ENCODE measurements at places on chromosomes 11 and 22.

DNA sequence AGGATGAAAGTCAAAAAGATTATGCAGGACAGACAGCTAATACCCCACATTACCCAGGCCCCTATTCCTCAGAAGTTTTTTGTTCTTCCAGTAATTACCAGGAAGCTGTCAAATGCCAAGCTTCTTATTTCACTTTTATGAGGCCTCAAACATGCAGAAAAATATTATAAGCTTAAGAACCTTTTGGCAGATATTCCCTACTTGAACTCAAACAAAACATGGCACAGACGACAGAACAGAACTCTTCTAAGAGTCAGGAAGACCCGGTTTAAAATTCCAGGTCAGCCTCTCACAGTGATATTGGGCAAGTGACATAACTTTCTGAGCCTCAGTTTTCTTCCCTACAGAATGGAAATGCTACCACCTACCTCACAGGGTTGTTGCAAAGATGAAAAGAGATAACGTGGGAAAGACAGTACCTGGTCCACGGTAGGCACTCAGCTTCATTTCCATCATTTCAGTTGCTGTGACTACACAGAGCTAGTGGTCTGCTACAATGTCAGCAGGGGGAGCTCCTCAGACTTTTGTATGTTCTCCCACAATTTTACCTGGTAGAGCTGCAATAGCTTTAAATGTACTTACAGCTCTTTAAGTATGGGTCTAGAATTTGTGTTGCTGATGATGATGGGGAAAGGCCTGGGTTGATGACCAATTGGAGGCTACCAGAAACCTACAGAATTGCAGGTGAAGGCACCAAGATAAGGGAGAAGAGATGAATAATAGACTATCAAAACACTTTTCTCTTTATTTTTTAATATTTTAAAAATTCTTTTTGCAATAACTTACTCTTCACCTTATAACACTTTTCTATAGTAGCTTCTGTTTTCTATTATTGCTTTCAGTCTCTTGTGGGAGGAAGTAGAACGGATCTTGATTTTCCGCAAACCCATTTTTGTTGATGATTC is 98.3 kb upstream of the CHRM4 start:
- peak; percentile 25 for DNase-seq

DNA sequence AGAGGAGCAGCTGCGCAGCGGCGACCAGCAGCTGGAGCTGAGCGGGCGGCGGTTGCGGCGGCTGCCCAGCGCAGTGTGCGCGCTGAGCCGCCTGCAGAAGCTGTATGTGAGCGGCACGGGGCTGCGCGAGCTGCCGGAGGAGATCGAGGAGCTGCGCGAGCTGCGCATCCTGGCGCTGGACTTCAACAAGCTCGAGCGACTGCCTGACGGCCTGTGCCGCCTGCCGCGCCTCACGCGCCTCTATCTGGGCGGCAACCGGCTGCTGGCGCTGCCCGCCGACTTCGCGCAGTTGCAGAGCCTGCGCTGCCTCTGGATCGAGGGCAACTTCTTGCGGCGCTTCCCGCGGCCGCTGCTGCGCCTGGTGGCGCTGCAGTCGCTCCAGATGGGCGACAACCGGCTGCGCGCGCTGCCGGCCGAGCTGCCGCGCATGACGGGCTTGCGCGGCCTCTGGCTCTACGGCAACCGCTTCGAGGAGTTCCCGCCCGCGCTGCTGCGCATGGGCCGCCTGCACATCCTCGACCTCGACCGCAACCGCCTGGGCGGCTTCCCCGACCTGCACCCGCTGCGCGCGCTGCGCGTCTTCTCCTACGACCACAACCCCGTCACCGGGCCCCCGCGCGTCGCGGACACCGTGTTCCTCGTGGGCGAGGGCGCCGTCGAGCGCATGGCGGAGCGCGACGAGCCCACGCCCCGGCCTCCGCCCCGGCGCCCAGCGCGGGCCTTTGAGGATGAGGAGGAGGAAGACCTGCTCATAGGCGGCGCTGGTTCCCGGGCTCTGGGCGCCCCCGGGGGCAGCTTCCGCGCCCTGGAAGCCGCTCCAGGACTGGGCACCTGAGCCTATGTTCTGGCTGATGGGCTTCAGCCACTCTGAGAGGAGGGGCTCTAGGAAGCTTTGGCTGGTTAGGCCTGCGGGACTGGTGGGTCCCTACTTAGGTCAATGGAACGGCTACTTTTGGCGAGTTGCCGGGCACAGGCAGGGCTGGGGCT is 787 bp downstream of the LRRC10B start:
- peak; percentile 89 for DNase-seq

- no peak for DNase-seq
Measured at GRCh38 chr11:76836613-76837291, 24.0 kb upstream of the ACER3 start.

DNA sequence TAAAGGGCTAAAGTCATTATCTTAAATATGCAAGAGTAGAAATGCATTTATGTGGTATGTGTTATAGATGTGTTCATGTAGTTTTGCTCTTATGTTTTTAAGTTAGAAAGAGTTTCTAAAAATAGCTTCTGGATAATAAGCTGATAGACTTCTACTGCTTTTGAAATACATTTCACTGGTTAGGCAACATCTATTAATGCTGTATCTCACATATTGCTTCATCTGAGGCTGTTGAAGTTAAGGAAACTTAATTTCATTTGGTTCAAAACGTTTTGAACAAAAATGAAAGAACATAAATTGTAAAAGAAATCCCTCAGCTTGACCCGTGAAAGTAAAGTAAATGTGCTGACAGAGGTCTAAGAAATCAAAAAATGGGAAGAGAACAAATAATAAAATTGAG is 164.0 kb upstream of the CTSC start:
- no peak for DNase-seq

- DNase-seq, result no peak
Measured at GRCh38 chr22:23557036-23557435, 23.1 kb downstream of the IGLL1 start.

GRCh38 chr11:65900125-65900898 is at the start of gene FOSL1:
Gene FOSL1, minus strand, starts transcription at chr11:65900388. Its CDS starts 49 bp downstream, at chr11:65900339.
- DNase-seq, result peak; percentile 93

GRCh38 chr11:45930951-45931570 is 8.6 kb downstream of the LARGE2 start:
- no peak for DNase-seq

DNA sequence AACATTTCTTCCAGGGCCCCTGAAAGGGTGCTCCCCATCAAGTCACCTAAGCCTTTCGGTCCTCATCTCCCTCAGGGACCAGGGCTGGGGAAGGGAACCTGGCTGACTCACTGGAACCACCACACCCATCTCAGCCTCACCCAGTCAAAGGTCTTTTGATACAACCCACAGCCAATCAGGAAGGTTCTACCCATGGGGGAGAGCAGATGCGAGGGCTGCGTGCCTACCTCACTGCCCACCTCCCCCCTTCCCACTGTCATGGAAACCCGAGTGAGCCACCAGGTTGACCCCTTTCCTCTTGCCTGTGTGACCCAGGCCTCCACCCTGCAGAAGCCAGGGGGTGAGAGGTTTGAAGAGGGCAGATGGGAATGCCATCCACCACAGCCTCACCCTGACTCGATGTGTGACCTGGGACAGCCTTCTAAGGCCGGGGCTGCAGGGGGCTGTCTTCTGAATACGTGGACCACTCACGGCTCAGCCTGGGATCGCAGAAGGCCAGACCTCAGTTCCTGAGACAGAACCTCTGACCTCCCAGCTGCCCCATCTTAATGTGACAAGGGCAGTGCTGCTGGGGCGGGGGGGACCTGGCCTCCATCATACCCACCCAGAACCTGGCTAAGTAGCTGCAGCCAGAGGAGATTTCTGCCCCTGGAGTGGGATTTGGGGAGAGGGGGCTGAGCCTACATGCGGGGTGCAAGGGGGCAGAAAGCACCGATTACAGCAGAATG is 2.7 kb downstream of the MDK start:
- DNase-seq, result no peak

DNA sequence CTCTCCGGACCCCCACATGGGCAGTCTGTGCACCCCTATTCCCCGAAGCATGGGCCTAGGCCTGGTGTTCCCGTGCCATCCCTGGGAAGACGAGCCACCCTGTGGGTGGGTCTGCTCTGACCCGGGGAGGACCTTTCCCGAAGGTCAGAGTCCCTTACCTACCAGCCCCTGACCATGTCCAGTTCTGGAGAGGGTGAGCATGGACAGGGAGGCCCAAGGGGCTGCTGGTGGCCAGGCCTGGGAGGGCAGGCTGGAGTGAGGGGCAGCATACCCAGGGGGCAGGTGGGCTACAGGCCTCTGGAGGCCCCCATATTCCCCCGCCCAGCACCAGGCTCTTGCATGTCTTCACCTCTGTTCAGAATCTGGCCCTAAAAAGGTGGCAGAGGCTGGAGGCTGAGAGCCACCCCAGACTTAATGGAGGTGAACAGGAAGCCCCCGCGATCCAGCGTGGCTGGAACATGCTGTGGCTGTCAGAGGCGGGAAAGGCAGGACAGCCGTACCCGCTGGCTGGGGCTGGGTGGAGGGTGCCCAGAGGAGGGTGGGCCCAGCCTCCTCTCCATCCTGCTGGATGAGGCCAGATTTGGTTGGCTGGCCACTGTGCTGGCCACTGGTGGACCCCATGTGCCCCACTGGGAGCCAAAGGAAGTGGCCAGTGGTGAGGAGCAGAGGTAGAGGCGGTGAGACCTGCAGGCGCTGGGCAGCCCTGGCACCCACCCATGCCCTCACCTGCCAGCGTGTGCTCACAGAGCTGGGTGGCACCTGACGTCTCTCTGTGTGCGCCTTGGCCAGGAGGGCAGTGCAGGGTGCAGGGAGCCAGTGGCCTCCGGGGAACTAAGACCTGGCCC is 11.2 kb upstream of the SYT8 start:
- DNase-seq, result no peak

GRCh38 chr11:86706338-86707131 is 34.1 kb upstream of the ME3 start:
- DNase-seq, result no peak

- DNase-seq, result no peak
Measured at GRCh38 chr11:32071811-32072210, 19.1 kb upstream of the RCN1 start.

GRCh38 chr11:90846628-90847027 is 623.8 kb upstream of the CHORDC1 start:
- DNase-seq, result no peak

- peak; percentile 19 for DNase-seq
Measured at GRCh38 chr22:36946421-36947158, 33.2 kb downstream of the CSF2RB start.

- no peak for DNase-seq
Measured at GRCh38 chr11:66042996-66043906, 5.7 kb downstream of the GAL3ST3 start.

- peak; percentile 62 for DNase-seq
Measured at GRCh38 chr11:64007629-64008282, 21.5 kb downstream of the OTUB1 start.

GRCh38 chr11:77167111-77167626 is 39.1 kb downstream of the MYO7A start:
- DNase-seq, result no peak

DNA sequence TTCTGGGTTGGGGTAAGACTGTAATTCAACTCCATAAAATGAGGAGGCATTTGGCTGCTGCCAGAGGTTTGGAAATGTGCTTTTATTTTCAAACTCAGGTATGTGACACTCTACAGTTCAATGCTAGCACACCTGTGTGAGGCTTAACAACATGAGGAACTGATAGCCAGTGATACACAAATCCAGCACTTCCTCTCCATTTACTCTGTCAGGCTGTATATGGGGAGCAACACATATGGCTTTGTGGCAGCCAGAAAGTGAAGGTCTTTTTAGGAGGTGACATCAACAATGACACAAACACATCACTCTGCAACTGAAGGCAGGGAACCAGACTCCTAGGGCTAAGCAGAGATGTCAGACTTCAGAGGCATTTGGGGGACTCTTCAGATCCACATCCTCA is 4.6 kb upstream of the LYVE1 start:
- no peak for DNase-seq

DNA sequence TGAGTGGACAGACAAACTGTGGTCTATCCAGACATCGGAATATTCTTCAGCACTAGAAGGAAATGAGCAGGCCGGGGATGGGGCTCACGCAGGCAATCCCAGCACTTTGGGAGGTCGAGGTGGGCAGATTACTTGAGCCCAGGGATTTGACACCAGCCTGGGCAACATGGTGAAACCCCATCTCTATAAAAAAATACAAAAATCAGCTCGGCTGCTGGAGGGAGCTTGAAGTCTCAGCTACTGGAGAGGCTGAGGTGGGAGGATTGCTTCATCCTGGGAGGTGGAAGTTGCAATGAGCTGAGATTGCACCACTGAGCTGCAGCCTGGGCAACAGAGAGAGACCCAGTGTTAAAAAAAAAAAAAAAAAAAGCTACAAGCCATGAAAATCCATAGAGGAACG is 8.0 kb upstream of the CTSD start:
- DNase-seq, result peak; percentile 95

GRCh38 chr22:19108807-19109197 is 13.4 kb downstream of the DGCR2 start:
- DNase-seq, result no peak

GRCh38 chr22:44363013-44363979 is 50.5 kb upstream of the SHISAL1 start:
- no peak for DNase-seq

DNA sequence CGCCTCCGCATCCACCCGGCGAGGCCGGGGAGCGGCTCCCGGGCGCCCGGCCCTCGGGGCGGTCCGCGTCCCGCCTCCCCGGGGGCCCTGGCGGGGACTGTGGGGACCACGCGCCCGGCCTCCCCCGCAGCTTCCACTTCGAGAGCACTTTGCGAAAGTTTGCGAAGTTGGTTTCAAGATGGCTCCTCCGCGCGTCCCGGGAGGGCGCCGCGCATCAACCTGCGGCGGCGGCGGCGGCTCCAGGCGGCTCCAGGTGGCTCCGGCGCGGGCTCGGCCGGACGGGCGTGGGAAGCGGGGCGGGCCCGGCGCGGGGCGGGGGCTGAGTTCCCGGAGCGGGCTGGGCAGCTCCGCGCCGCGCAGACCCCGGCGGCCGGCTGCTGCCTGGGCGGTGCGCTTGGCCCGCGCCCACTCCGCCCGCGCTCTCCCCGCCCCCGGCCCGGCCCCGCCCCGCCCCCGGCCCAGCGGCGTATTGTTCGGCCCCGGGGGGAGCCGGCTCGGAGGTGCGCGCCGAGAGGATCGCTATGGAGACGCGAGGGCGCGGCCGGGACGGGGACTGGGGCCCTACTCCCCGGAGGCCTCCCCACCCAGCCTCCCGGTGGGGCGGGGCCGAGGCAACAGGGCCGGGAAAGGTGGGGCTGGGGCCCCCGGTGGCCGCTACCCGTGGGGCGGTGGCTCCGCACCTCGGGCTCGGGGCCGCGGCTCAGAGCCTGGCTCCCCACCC is at the start of gene CELSR1:
TSS of gene CELSR1 (minus strand) at position 396 of the 721 bp plus-strand sequence. CDS start 450 bp downstream, outside the sequence.
- DNase-seq, result peak; percentile 86

Data from inflammatory macrophage (primary cell).